ENCODE measurements at places on chromosomes 2 and 18.

DNA sequence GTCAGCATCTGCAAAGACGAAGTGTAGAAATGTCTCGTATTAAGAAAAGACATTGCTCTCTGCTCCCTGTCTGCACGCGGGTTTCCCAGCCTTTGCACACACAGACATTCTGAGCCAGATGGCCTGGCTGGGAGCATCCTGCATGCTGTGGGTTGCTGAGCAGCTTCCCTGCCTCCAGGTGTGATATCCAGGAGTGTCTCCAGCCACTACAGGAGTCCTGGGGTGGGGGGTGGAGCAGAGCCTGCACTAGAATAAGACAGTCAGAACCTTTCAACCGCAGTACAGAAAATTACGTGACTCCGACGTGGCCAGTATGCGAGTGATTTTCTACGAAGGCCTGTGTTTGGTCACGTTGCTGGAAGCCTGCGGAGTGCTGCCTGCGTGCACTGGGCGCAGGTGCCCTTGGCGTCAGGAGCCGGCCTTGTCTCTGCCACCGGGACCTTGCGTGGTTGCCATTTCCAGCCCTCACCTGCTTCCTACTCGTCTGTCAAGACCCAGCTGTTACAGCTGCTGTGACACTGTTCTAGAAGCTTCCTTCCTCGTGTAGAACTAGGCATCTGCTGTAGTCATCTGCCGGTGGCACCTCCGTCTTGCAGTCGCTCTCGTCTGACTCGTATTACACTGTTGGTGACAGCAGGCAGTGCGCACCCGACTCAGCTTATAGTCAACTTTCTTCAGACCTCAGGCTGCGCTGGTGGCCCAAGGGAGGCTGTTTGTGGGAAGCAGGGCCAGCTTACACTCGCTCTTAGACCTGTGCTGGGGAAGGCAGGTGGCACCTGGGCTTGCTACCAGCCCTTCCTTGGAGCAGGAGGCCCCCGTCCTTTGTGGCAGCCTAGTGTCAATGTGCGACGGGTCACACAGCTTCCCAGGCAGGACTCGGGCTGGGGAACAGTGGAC, 11.2 kb downstream of the CTDP1 start:
- no peak for DNase-seq

DNA sequence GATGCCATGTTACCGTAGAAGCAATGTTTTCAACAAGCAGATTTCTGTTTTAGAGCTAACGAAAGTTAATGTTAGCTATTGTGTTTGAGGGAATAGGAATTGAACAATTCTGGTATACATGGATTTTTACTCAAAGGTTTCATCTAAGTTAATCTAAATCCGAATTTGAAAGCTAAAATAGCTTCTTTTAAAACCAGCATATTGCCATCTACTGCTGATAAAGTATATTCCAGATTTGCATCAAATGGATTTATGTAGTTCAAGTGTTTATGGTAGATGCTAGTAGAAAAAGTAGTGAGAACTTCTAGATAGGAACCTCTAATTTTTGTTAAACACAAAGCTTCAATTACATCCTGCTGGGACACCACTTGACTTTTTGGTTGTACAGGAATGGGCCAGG, 1569.5 kb upstream of the NXPH2 start:
- no peak for DNase-seq

- no peak for DNase-seq
Measured at GRCh38 chr2:19496646-19497045, 138.2 kb upstream of the OSR1 start.

- no peak for DNase-seq
Measured at GRCh38 chr2:223797037-223797436, 40.3 kb downstream of the AP1S3 start.

GRCh38 chr2:80040226-80040625, 264.3 kb downstream of the LRRTM1 start:
- no peak for DNase-seq

DNA sequence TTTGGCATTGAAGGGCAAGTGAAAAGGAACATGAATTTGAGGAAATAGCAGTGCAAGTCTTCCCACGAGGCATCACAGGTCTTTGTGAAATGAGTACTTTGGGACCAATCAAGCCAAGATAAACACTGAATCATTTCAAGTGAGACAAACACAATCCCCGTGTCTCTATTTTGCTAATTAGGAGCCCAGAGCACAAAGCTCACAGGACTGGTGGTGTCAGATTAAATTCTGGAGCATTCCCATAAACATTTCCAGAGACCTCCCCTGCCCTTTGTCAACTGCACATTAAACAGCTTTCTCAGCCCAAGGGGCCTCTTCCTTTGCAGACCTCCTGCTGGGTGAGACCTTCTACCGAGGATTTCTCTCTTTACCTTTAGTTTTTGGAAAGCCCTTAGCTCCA, 50.7 kb downstream of the DAPL1 start:
- DNase-seq = no peak

- no peak for DNase-seq
Measured at GRCh38 chr2:70715071-70715985, 52.7 kb downstream of the ADD2 start.

GRCh38 chr2:233351423-233351822, 2.9 kb upstream of the DGKD start:
- no peak for DNase-seq

- DNase-seq = no peak
Measured at GRCh38 chr18:79540161-79540903, 139.3 kb upstream of the CTDP1 start.
